ENCODE measurements at places on chromosomes 7 and 10.

DNA sequence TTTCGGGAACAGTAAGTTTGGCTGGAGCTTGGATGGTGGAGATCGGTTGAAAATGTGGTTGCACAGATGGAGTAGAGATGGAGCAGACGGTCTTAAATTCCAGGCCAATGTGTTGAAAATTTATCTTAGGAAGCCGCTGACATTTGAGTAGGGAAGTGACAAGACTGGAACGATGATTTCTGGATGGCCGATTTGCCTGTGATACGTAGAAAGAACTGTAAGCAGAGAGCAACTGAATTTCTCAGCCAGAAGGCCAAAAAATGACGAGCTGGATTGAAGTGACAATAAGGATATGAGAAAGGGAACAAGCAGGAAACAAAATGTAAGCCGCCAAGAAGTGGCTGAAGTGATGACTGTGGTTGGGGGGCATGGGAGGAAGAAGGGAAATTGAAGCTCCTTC, 687 bp upstream of the ARMC3 start:
- no peak for DNase-seq

DNA sequence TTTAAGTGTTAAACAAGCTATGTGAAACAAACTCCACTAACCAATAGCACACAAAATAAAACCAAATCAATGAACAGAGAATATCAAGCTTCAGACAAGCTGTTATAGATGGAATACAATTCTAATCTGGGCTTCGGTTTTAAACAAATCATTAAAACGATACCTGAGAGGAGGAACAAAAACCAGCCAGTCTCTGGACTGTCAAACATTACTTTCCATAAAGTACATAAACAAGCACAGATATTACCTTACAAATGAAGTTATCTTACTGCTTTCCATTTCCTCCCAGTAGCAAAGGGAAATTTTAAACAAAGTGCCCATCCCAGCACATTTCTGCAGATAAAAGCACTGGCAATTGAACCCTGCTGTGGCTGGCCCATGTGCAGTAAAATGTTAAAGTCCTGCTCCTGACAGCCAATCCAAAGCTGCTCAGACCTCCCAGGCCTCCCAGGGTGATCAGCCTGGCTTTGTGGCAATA, 128.0 kb downstream of the NRCAM start:
- DNase-seq: no peak

DNA sequence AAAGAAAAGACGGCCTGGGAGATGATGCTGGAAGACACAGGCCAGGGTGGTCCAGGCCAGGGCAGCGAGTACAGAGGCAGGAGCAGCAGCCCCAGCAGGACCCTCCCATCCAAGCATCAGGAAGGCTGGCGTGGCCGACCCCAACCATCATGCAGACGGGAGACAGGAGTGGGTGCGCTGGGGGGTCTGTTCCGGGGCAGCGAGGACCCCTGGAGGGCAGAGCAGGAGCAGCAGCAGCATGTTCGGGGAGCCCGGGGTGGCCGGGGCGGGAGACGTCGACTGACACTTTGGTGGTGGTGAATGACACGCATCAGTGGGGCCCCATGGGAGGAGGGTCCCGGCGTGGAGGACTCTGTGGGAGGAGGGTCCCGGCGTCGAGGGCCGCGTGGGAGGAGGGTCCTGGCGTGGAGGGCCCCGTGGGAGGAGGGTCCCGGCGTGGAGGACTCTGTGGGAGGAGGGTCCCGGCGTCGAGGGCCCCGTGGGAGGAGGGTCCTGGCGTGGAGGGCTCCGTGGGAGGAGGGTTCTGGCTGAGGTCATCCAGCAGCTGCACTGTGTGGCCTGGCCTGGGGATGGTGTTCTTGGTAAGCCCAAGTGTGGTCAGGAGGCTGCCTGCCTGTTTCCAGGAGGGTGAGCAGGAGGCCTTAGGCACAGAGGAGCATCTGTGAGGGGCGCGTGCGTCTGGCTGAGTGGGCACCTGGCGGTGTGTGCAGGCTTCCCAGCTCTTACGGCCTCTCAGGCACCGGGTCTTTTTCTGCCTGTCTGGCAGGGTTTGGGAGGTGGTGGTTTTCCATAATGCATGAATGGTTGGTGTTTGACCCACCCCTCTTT, 38.9 kb downstream of the FAM20C start:
- DNase-seq: no peak

DNA sequence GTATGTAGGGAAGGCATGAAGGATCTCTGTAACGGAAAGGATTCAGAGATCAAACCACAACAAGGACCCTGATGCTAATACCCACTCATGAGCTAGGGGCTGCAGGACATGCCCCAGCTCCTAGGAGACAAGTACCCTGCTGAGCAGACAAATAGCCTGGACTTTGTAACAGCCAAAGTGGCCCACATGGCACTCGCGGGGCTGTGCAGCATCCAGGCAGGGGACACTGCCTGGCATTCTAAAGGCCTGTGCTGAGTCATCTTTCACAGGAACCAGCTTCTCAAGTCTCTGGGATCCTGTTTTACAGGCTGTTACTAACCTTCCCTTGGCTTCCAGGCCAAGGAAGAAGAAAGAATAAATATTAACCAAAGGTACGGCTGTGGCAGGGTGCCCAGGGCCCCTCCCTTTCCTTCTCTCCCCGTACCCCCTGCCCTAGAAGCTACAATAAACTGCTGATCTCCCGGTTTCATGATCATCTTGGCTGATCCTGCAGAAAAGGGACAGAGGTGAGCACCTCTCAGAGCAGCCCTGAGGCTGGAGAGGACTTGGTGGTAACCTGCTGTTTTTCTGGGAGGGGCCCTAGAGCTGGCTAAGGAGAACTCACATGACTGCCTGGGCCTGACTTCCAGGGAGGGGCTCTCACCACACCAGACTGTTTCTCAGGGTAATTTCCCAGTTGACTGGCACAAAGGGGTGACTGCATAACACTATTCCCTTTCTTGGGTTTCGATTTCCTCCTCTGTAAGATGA, 4.2 kb upstream of the RPEL1 start:
- DNase-seq: no peak

GRCh38 chr10:6036861-6037321, 25.3 kb downstream of the IL2RA start:
- no peak for DNase-seq

GRCh38 chr7:158685693-158686092, 18.9 kb downstream of the NCAPG2 start:
- DNase-seq: no peak

GRCh38 chr7:149238051-149238450, 1.4 kb upstream of the ZNF212 start:
- DNase-seq: no peak

- no peak for DNase-seq
These were observed 39.2 kb upstream of the OTUD1 start for GRCh38 chr10:23399701-23400144.

GRCh38 chr10:6231146-6231545, 28.4 kb downstream of the PFKFB3 start:
- peak; percentile 31 for DNase-seq

DNA sequence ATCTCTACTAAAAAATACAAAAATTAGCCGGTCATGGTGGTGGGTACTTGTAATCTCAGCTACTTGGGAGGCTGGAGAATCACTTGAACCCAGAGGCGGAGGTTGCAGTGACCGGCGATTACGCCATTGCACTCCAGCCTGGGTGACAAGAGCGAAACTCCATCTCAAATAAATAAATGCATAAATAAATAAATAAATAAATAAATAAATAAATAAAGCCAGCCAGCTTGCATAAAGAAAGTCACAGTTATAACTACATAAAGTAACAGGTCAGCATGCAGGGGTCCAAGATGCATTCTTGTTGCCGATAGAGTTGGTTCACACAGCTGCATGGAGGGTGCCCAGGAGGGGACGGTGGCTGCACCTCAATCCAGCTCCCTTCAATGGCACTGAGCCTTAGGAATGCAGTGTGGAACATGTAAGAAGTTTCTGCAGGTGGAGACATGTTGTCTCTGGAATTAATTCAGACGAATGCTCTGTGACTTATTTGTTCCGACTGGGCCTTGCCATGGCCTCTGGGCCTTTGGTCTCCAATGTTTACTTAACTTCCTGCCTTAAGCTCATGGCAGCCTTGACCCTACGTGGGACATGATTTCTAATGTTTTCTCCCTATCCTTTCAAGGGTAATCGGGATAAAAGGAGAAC, 159.6 kb upstream of the PRKCQ start:
- DNase-seq: no peak

DNA sequence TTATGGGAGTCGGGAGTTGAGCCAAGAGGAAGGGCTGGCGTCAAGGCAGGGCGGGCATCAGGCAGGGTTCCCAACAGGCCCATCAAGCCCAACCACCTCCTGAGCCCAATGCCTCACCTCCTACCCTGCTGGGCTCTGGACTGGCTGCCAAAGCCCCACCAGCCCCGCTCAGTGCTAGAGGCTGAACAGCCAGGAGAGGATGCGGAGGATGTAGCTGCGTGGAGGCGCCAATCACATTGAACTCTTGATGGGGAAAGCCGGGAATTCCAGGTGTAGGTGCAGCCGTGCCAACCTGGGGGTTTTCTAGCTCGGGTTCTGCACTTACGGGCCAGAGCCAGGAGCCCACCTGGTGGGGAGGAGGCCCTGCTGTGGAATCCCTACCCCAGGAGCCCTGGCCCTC, 12.9 kb downstream of the ATP5MF start:
- no peak for DNase-seq

DNA sequence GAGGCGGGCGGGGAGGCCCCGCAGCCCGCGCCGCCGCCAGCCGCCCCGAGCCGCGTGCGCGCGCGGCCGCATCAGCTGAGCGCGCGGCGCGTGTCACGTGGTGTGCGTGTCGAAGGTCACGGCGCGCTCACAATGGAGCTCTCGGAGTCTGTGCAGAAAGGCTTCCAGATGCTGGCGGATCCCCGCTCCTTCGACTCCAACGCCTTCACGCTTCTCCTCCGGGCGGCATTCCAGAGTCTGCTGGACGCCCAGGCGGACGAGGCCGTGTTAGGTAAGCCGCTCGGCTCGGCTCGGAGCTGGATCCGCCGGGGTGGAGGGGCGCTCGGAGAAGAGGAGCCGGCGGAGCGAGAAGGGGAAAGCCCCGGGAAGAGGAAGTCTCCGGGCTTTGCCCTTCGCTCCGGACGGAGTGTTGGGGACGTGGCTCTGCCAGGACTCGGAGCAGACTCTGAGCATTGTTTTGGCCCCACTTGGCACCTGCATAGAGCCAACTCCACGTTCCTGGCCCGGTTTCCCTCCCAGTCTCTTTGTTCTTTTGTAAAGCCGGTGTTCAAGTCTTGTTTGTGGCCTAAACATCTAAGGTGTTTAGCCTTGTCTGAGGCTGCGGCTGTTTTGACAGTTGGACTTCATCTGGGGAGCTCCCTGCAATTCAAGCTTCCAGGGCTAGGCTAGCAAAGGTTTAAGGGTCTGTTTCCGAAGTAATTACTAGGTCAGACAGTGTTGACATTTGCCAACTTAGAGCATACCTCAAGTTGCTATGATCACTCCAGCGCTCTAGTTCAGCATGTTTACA, at the start of gene COMMD3:
TSS of gene COMMD3 (plus strand) at position 103 of the 790 bp plus-strand sequence. CDS start at position 133, 30 bp downstream.
- DNase-seq: peak; percentile 84

GRCh38 chr7:108142180-108142579, 12.0 kb upstream of the LAMB4 start:
- DNase-seq: no peak

DNA sequence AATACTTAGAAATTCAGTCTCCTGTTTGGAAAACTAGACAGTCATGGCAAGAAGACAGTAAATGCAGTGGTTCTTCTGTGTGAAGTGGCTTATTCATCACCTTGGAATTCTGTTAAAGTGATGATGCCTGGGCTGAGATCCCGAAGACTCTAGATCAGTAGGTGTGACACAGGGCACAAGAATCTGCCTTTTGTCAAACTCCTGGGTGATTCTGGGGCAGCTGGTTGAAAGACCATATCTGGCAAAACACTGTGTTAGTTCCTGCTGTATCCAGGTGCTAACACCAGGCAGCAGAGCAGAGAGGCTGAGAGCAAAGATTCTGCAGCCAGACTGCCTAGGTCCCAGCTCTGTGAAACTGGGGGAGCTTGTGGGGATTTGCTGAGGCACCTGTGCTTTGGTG, 26.5 kb downstream of the MRC1 start:
- no peak for DNase-seq

DNA sequence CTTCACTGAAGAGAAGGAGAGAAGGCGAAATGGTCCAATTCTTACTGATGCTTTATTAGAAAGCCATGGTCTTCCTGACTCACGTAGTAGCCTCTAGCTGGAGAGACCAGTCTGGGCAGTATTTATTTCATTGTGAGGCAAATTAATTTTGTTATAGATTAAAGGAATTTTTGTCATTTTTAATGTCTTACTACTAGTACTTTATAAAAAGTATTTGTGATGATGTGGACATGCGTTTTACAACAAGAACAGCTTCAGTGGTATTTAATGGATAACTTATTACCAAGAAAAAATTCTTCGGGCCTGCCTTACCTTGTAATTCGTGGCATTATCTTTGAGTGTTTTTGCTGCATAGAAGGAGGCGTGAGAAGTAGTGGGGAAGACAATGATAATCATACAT, 339.4 kb upstream of the SHH start:
- DNase-seq: no peak

DNA sequence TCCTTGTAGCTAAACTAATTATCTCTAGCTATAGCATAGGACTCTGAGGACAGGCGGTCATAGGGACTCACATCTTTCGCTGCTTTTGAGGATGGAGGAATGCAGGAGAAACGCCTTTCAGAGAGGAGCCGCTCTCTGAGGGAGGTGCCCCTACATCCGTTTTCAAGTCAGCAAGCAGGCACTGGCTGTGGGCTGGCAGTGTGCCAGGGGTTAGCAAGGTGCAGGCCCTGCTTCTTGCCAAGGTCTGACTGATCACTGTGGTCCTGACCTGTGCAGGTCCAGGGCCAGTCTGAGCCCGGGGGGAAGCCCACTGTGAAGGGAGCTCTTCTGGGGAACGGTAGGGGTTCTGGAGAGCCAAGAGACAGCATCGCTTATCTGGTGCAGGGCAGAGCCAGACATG, 89.4 kb downstream of the SH3PXD2A start:
- no peak for DNase-seq

DNA sequence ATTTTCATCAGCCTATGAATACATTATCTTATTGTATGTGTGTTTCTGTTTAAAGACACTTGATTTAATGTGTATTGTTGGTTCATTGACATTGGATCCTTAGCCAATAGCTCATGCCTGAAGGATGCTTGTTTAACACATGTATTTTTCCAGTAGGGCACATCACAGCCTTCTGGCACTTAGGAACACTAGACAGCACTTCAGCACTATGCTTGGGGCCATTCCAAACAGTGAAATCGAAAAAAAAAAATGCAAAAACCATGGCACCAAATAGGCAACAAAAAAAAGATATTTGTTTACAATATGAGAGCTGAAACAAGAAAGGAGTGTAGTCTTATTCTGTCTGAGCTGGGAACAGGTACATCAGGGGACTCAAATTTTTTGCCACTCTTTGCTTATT, 262.8 kb downstream of the SLC25A13 start:
- no peak for DNase-seq

DNA sequence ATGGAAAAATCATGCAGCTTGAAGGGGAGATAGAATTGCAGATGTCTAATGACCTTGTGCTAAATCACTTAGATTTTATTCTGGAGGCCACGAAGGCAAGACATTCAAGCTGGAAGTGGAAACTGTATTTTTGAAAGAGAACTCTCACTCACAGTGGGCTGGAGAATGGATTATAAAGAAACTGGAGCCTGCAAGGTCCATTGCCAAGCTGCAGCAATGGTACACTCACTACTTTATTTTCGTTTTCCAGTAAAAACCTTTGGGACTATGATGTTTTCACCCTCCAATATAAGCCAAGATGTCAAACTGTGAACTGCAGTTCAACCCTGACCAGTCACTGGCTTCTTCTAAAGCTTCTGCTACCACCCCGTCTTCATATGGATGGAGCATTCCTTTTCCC, 62.0 kb downstream of the SKIDA1 start:
- no peak for DNase-seq

GRCh38 chr10:132670546-132671227, 115.3 kb downstream of the NKX6-2 start:
- DNase-seq: no peak

Measured in GM13976 (cell line).